ENCODE measurements at places on chromosomes 3 and 15.

GRCh38 chr3:73403444-73403843, 221.3 kb downstream of the PDZRN3 start:
- no peak for DNase-seq

DNA sequence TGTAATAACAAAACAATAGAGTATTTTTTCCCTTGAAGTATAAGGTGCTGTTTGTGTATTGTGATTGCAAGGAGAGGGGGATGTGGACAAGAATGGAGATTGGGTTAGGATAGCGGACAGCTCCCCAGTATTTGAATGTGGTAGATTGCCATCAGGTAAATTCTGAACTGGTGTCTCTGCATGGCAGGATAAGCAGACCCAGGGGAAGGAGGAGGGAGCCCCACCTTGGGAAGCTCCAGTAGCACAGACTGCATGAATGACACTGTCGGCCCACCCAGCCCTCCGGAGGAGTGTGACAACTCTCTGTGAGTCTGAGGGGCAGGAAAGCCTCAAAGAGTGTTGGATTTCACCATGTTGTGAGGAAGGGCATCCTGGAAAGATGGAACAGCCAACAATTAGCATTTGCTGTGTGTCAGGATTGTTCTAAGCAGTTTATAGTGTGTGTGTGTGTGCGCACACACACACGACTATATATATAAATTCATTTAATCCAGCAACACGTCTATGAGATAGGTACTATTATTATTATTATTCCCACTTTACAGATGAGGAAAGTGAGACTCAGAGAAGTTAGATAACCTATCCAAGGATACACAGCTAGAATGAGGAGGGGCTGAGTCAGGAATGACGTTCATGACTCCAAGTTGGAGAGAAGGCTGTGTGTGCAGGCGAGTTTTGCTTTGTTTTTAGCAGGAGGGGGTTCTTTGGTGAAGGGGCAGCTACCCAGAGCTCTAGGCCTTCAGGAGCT, 63.4 kb upstream of the LCTL start:
- no peak for DNase-seq

DNA sequence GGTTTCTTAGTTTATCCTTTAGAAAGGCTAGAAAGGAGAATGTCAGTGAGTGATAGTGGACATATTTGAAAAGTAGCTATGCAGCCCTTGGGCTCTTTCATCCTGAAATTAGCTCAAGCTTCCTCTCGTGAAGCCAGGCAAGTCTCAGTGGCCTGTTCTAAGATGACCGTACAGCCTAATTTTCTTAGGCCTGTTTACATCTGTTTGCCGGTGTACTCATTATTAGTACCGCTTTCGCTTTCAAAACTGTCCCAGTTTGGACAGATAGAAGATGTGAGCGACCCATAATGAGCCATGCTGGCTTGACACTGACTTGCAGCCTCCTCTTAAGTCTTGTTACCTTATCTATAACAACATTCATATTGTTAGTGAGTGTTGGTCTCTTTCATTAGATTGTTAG, 5.7 kb upstream of the ARL14 start:
- no peak for DNase-seq

- DNase-seq: no peak
These were observed 2.7 kb downstream of the GAP43 start for GRCh38 chr3:115626006-115626409.

GRCh38 chr3:172716476-172716875, 5.6 kb upstream of the NCEH1 start:
- DNase-seq: no peak

DNA sequence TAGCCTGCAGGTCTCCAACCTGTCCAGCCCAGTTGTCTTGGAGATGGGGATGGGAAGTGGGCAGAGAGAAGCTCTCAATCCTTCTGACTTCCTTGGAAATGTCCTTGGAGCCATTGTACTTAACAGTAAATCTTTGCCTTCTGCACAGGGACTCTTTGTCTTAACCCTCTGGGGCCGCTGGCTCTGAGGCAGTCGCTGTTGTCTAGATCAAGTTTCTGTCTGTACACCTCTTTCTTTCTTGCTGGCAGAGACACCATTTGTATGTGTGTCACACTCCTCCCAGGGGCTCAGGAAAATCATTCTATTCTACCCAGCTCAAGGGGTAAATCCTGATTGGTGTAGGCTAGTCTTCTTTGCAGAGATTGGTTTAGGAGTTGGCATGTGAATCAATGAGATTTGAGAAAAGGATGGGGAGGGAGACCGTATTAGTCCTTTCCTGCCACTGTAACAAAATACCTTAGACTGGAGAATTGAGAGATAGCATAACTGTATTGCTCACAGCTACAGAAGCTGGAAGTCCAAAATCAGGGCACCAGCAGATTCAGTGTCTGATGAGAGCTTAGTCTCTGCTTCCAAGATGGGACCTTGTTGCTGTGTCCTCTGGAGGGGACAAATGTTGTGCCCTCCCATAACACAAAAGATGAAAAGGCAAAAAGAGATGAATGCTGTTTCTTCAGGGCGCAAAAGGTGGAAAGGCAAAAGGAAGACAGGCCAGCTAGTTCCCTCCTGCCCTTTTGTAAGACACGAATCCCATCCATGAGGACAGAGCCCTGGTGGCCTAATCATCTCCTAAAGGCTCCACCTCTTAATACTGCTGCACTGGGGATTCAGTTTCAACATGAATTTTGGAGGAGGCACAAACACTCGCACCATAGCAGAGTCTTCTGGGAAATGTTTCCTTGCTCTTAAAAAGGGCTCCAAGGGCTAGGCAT, 66.3 kb downstream of the PPCDC start:
- no peak for DNase-seq

DNA sequence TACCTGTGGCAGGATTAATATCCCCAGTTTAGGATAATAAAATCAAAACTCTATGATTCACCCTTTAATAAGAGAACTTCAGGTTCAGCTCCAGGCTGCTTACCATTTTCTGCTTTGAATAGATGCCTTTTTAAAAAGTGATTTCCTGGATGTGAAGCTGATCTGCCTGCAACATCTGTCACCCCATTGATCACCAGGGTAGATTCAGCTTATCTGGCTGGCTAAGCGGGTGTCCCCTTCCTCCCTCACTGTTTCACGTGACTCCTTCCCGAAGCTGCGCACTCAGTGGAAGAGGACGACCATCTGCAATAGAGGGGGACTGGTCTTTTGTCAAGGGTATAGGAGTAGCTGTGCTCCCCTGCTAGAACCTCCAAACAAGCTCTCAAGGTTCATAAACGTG, 128.1 kb downstream of the IL1RAP start:
- no peak for DNase-seq

DNA sequence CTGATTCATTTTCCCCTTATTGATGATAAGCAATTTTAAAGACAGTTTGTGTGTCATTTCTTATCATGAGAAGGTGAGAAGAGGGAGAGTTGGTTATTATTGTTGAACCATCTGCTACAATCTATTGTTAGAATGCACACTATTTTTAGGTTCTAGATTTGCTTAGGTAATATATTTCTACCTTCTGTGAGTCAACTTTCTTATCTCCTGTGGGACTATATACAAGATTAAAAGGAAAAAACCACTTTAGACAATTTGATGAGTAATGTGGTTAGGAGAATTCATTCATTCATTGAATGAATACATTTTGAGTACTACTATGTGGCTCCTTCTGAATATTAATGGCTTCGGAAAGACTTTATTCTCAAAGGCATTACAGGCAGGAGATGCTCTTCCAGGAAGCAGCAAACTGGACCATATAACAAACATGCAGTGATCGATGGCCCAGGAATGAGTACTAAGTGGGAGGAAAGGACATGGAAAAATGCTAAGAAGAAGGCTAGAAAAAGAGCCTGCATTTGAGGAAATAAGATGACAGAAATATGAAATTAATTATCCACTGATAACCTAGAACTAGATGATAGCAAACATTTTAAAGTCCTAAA, 22.4 kb downstream of the SPTSSB start:
- no peak for DNase-seq

DNA sequence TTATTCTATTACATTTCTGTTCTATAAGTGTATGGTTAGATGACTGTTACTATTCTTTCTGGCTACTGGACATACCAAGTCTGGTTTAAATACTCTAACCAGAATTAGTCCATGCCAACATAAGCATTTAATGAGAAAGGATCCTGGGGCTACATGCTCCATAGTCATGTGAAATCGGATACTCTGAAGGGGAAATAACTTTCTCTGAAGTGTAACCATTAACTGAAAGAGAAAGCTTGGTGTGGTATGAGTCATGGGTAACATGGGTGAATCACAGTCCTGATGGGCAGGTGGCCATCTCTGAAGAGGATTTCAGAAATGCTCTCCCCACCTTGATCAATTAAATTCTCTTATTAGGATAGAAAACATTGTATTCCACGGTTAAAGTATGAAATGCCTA, 69.4 kb downstream of the FHIT start:
- DNase-seq: no peak

- no peak for DNase-seq
These were observed 8.7 kb downstream of the DCUN1D1 start for GRCh38 chr3:182971637-182972036.

- no peak for DNase-seq
These were observed 247.2 kb downstream of the ZIC4 start for GRCh38 chr3:147159141-147159540.

GRCh38 chr3:167750272-167750971, 14.9 kb downstream of the SERPINI1 start:
- no peak for DNase-seq

DNA sequence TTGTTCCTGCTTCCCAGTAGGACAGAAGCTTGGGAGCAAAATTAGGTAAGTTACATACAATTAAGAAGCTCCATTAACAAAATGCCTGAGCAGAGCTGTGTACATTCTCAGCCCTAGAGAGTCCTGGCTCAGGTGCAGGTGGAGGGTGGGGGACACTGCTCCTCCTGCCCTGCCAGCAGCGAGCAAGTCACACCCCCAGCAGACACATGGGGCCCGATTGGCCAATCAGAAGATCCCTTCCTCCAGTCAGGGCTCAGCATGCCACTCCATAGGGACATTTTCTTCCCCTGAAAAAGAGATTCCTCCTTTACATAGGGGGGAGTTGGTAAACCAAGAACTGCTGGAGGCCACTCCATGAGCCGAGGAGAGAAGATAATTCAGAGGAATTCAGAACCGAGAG, 62.1 kb downstream of the PLXNA1 start:
- no peak for DNase-seq

DNA sequence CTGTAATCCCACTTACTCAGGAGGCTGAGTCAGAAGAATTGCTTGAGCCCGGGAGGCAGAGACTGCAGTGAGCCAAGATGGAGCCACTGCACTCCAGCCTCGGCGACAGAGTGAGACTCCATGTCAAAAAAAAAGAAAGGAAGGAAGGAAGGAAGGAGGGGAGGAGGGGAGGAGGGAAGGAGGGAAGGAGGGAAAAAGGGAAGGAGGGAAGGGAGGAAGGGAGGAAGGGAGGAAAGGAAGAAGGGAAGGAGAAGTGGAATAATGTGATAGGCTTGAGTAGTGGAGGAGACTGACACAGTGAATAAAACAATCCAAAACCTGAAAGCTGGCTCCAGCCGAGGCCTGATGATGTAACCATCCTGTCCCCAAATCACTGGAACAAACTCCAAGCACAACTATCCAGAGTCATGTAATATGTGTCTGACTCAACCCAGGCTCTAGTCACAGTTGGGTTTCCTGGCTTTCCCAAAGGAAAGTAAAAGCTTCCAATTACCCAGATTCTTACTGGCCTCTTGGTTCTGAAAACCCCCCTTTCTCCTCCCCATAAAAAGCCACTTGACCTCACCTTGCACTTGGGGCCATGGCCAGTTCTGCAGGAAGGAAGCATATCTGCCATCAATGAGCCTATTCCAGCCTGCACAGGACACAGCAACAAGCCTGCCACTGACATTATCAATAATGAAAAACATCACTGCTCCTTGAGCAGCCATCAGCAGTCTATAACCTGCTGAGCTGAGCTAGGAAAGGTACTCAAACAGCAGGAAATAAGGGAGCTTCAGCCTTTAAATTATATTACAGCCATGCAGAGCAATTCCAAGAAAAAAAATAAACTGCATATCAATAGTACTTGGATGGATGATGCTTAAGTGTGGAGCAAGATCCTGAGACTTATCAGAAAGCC, 48.3 kb downstream of the MB21D2 start:
- no peak for DNase-seq

- no peak for DNase-seq
These were observed 79.3 kb upstream of the SKOR1 start for GRCh38 chr15:67746022-67746421.

- DNase-seq: no peak
These were observed 579.5 kb upstream of the TGFBR2 start for GRCh38 chr3:30026851-30027250.

- no peak for DNase-seq
These were observed 53.9 kb upstream of the FRMD4B start for GRCh38 chr3:69439643-69440270.

DNA sequence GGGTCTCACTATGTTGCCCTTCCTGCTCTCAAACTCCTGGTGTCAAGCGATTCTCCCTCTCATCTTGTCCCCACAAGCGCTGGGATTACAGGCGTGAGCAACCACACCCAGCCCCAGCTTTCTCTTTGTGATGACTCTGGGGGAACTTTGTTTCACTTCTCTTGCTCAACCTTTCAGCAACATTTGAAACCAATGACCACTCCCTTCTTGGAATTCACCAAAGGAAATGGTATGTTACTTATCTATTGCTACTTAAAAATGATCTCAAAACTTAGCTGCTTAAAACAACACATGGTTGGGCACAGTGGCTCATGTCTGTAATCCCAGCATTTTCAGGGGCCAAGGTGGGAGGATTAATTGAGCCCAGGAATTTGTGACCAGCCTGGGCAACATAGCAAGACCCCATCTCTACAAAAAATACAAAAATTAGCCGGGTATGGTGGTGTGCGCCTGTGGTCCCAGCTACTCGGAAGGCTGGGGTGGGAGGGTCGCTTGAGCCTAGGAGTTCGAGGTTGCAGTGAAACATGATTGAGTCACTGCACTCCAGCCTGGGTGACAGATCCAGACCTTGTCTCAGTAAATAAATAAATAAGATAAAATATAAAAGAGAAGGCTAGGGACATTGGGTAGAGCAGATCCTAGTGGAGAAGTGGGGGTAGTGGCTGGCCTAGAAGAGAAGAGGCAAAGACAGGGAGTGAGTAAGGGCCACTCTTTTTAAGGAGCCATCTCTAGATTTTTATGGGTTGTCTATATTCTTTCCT, 10.3 kb upstream of the COPG1 start:
- no peak for DNase-seq

- DNase-seq: no peak
These were observed 8.0 kb upstream of the KBTBD8 start for GRCh38 chr3:66989860-66990696.

DNA sequence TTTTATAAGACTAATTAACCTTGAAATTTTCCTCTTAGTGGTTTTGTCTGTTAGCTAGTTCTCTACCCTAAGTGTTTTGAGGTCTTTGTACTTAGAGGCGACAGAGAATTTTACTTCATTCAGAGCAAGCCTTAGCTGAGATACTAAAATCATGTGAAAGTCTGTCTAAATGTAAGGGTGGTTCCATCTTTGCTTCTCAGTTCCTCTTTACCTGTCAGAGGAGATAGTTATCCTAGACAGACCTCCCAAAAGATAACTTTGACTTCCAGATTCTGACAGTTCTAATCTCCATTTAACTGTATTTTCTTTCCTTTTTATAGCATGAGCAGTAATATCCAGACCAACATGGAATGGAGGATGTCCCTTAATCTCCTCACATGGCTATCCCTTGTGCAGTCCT, 34.7 kb downstream of the RNF111 start:
- no peak for DNase-seq

GRCh38 chr3:13671482-13672233, 122.7 kb downstream of the FBLN2 start:
- no peak for DNase-seq

- DNase-seq: no peak
These were observed 86.4 kb downstream of the POLR2M start for GRCh38 chr15:57792724-57793449.

- no peak for DNase-seq
These were observed 81.5 kb downstream of the SLC25A26 start for GRCh38 chr3:66302288-66302687.
